ENCODE measurements at places on chromosomes 7 and 10.
A peak's percentile ranks its signal among the peaks of the same experiment; 100 is the strongest.

DNA sequence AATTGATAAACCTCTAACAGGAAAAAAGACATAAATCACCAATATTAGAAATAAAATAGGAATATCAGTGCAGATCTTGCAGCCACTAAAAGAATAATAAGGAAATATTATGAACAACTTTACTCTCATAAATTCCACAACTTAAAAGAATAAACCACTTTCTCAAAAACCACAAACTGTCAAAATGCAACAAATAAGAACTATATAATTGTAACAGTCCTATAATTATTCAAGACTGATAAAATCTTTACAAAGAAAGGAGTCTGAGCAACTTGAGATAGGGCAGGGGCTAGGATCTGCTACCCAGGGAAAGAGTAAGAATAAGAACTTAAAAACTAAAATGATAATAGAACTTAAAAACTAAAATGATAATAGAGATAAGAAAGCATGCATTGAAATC, 169.5 kb upstream of the GDF10 start:
- H3K27me3 ChIP-seq: no peaks in the 10 kb centered on the region
- no peaks in the 10 kb centered on the region for H3K4me1 ChIP-seq

DNA sequence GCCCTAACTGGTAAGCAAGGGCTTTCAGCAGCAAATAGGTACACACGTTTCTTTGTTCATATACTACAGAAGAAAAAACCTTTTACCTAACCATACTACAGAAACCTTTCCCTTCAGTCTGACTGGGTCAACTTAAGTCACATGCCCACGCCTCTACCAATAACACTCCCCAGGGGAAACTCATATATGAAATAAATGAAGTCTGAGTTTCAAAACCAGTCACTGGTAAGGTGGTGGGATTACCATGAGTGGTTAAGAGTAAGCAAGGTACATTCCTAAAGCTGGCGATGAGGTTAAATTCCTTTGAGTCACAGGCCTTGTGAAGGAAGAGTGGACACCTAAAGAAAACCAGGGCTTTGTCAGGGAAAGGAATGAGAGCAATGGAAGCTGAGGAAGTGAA, 21.4 kb upstream of the KIF20B start:
- no peak for DNase-seq
- no peaks in the 10 kb centered on the region for H3K36me3 ChIP-seq
- no peak overlapping the region for H3K27ac ChIP-seq
- no peak overlapping the region for H3K4me3 ChIP-seq
- no peaks in the 10 kb centered on the region for H3K4me1 ChIP-seq
- no peaks in the 10 kb centered on the region for H3K27me3 ChIP-seq

GRCh38 chr10:126458466-126458865, 70.2 kb upstream of the ADAM12 start:
- peaks cover 9% of the 10 kb centered on the region for H3K27me3 ChIP-seq
- H3K27ac ChIP-seq: no peak overlapping the region
- H3K4me3 ChIP-seq: no peak overlapping the region
- no peaks in the 10 kb centered on the region for H3K36me3 ChIP-seq

DNA sequence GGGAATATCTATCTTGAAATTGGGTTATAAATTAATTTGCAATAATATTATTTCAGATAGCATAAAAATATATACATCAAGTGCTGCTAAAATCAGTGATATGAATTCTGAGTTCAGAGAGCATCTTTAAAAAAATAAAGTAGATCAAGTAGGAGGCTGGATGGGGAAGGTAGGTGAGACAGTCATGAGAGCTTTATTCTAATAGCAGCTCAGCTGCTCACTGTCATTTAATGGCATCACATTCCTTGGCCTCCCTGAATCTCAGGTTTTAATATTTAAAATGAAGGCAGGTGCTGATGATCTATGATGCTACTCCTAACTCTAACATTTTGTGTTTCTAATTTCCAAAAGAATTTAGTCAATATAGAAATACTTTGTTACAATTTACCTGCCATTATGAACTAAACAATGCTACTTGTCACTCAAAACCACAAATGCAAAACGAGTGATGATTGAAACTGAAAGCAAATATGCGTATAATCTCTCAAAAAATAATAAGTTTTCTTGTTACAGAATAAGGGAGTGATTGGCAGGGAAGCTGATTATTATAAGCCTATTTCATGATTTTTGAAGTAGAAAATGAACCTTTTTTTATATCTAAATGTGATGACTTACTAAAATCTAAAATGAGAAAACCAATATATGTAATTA, 147.6 kb upstream of the CSTF2T start:
- no peaks in the 10 kb centered on the region for H3K27me3 ChIP-seq
- no peak for DNase-seq
- no peaks in the 10 kb centered on the region for H3K36me3 ChIP-seq
- H3K4me1 ChIP-seq: no peaks in the 10 kb centered on the region
- H3K4me3 ChIP-seq: no peak overlapping the region

GRCh38 chr7:135333200-135333599, 99.6 kb downstream of the STRA8 start:
- DNase-seq: no peak
- H3K4me1 ChIP-seq: peaks cover 8% of the 10 kb centered on the region
- peaks cover 5% of the 10 kb centered on the region for H3K36me3 ChIP-seq
- no peak overlapping the region for H3K4me3 ChIP-seq
- H3K27ac ChIP-seq: no peak overlapping the region

GRCh38 chr7:121180436-121181063, 148.2 kb upstream of the WNT16 start:
- H3K4me3 ChIP-seq: no peak overlapping the region
- no peaks in the 10 kb centered on the region for H3K36me3 ChIP-seq

DNA sequence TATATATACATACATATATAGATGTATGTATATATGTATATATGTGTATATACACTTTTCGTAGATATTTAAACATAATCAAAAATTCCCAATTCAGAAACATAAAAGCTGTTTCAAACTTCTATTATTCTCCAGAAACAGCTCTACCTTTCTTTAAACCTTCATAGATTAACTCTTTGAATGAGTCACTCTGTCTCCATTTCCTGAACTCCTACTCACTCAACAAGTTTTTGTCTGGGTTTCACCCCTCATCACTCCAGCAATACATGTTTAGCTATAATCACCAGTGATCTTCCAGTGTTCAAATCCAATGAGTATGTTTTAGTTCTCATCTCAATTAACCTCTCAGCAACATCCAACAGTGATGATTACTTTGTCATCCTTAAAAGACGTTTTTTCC, 9.6 kb downstream of the DGKB start:
- no peak overlapping the region for H3K4me3 ChIP-seq
- peaks cover 28% of the 10 kb centered on the region for H3K4me1 ChIP-seq
- DNase-seq: no peak
- no peaks in the 10 kb centered on the region for H3K27me3 ChIP-seq
- no peaks in the 10 kb centered on the region for H3K36me3 ChIP-seq

DNA sequence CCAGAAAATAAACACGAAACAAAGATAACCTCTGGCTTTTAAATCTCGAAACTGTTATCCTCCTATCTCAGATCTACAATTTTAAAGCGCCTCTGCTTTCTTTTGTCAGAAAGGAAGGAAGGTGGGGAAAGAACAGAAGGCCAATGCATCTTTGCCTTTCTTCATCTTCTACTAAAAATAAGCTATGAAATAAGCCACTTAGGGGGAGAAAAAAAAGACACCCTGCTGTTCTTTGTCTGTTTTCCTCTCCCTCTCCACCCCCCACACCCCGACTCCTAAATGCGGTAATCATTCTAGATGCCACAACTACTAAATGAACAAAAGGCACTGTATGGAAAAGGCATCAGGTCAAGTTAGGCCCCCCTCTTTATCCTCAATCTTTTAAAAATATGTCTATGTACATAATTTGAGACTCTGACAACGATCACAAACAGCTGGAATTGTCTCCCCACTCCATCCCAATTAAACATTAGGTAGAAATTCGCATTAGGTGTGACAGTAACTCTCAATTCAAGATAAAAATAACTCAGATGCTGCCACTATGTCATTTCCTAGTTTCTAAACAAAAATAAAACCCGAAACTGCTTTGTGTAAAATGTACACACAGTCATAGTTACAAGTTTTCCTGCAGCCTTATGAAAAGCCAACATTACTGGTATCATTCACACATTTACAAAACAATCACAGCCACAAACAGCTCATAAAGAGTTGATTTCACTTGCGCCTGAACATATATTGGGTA, 2.4 kb downstream of the UBE2H start:
- no peak for DNase-seq
- H3K4me3 ChIP-seq: no peak overlapping the region
- no peaks in the 10 kb centered on the region for H3K27me3 ChIP-seq
- H3K27ac ChIP-seq: no peak overlapping the region

DNA sequence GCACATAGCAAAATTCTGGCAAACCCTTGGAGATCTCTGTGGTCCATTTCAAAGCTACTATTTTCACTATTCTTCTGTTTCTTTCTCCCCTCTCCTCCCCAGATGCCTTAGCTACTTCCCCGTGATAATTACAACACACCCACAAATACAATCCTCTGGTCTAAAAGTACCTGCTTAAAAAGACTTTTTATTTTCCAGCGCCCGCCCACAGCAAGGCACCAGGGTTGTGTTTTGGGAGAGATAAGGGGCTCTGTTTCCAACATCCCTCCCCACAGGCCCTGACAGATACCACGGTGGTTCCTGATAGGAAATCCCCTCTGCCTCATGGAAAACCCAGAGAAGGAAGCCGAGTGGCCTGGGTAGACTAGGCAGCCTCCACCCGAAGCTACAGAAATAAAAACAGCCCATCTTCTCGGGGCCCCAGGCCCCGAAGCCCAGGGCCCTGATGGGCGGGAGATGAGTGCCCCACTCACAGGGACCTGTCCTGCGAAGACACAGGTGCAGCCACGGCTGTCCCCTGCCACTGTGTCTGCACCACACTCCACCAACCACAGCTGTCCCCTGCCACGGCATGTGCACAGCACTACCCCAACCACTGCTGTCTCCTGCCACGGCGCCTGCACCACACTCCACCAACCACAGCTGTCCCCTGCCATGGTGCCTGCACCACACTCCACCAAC, 19.7 kb downstream of the CALML5 start:
- no peaks in the 10 kb centered on the region for H3K4me1 ChIP-seq
- no peak overlapping the region for H3K4me3 ChIP-seq
- H3K36me3 ChIP-seq: no peaks in the 10 kb centered on the region
- no peaks in the 10 kb centered on the region for H3K27me3 ChIP-seq
- no peak overlapping the region for H3K27ac ChIP-seq

DNA sequence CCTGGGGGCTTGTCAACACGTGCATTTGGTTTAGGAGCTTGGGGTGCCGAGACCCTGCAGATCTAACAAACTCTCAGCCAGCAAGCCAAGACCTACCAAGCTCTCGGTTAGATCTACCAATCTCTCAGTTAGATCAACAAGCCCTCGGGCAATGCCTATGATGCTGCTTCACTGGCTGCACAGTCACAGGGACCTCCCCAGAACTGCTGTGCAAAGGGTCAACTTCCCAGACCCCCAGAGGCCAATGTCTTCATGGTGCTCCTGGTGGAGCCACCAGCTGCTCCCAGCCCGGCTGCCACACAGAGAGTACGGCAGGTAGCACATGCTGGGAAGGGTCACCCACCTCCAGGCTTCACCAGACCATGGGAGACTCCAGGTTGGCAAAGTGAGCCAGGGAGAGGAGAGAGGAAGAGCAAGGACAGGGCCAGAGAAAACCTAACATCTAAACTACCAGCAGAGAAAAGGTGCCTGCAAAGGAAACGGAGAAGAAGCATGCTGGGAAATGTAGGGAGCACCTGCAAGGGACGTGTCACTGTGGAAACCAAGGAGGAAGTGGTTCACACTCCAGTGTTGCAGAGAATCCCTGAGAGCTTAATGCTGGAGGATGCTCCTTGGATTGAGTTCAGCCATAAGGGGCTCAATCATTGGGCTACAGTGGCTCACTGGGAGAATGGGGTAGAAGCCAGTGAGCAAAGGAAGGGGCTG, 51.5 kb upstream of the GDF10 start:
- H3K36me3 ChIP-seq: no peaks in the 10 kb centered on the region
- no peak for DNase-seq
- H3K4me3 ChIP-seq: no peak overlapping the region
- no peak overlapping the region for H3K27ac ChIP-seq
- H3K27me3 ChIP-seq: peaks cover 68% of the 10 kb centered on the region
- H3K4me1 ChIP-seq: no peaks in the 10 kb centered on the region

DNA sequence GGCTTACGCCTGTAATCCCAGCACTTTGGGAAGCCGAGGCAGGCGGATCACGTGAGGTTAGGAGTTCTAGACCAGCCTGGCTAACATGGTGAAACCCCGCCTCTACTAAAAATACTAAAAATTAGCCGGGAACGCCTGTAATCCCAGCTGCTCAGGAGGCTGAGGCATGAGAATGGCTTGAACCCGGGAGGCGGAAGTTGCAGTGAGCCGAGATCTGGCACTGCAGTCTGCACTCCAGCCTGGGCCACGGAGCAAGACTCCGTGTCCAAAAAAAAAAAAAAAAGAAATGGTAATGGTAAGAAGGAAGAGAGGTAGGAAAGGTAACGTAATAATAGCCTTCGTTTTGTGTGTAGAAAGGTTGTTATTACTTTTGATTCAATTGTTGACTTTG, 1.2 kb downstream of the HSPA14 start:
- DNase-seq: peak; percentile 14
- no peaks in the 10 kb centered on the region for H3K27me3 ChIP-seq
- peaks cover 15% of the 10 kb centered on the region for H3K4me1 ChIP-seq
- peak overlapping the region; percentile 81 for H3K27ac ChIP-seq
- H3K36me3 ChIP-seq: peaks cover 51% of the 10 kb centered on the region

GRCh38 chr10:13658871-13659685, 72.3 kb downstream of the PRPF18 start:
- H3K4me1 ChIP-seq: no peaks in the 10 kb centered on the region
- no peaks in the 10 kb centered on the region for H3K27me3 ChIP-seq
- no peak overlapping the region for H3K27ac ChIP-seq

- no peak for DNase-seq
- H3K36me3 ChIP-seq: no peaks in the 10 kb centered on the region
- H3K27ac ChIP-seq: no peak overlapping the region
Observed at GRCh38 chr10:120480065-120480600, 23.1 kb downstream of the PLPP4 start.
